Mammary epithelial cell (primary cell): ENCODE measurements at places on chromosomes 16 and 17. TPM values are rescaled to one million over a fixed set of nuclear protein-coding genes. Genes with fewer than 3 reads are reported as not detected.

DNA sequence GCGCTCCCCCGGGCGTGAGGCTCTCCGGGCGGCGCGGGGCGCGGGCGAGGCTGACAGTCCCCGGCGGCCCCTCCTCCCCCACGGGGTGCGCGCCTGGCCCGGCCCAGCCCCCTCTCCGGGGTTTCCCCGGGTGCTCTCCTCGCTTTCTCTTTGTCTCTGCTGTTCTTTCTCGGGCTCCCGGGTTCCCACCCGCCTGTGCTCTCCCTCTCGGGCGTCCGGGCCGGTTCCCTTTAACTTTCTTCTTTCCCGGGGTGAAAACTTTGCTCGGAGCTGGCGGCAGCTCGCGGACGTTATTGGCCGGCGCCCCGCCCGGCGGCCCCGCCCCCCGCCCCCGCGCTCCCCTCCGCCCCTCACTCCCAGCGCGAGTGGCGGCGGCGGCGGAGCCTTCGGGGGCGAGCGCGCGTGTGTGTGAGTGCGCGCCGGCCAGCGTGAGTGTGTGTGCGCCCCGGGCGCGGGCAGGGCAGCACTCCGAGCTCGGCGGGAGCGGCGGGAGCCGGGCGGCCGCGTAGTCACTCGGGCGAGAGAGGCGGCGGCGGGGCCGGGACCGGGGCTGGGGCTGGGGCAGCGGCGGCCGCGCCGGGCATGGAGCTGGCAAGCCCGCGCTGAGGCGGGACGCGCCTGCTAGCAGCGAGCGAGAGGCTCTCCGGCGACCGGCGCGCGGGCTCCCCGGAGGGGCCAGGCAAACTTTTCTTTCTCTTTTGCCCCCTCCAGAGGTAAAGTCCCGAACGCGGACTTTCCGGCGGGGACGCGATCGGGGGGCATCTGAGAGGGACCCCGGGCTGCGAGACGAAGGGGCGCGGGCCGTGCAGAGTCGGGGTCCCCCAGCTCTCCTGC, at the start of gene NTN1:
Gene NTN1, plus strand, starts transcription at position 353 of the 834 bp plus-strand sequence. CDS start 864 bp downstream, outside the sequence.
- DNase-seq = peak; percentile 61

DNA sequence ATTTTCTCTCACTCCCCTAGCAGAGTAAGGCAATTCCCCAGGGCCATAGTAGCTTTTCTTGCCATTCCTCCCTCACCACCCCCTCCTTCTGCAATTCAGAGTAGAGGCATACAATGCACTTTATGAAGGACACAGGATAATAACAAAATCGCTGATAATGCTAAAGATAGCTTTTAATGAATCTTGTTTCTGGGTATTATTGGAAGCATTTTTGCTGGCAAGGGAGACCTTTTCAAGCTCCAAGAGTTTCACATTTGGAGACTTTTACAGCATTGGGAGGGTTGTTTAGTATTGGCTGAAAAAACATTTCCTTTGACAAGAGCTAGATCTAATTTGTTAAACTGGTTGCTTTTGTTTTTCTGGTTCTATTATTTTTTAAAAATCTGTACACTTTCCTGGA, 573.0 kb upstream of the C16orf82 start:
- DNase-seq = no peak

- no peak for DNase-seq
These were observed 98.9 kb upstream of the CDC42EP4 start for GRCh38 chr17:73410586-73411312.

DNA sequence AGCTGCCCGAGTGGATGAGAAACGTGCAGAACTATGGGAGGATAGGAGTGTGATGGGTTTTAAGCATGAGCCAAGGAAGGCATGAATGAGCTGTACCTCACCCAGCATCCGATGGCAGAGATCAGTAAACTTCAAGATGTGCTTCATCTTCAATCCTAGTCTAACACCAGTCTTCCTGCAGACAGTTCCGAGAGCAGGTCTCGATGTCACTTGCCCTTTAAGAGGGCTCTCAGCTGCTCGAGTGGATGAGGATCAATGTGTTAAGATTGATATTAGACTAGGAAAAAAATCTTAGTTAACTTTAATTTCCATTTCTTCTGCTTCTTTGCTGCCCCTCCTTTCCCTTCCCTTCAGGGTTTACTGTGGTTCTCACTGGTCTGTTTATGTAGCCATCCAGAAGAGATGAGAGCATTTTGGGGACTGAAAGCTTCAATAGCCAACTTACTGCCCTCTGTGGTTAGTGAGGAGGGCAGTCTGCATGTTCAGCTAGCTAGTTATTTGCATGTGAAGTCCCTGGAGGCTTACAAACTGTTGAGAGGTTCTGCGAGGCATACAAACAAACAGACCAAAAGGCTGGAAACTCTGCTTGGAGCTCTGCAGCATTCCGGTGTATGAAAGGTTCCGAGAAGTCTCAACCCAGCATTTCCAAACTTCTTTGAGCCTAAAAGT, 15.3 kb downstream of the KLHL36 start:
- DNase-seq = no peak

DNA sequence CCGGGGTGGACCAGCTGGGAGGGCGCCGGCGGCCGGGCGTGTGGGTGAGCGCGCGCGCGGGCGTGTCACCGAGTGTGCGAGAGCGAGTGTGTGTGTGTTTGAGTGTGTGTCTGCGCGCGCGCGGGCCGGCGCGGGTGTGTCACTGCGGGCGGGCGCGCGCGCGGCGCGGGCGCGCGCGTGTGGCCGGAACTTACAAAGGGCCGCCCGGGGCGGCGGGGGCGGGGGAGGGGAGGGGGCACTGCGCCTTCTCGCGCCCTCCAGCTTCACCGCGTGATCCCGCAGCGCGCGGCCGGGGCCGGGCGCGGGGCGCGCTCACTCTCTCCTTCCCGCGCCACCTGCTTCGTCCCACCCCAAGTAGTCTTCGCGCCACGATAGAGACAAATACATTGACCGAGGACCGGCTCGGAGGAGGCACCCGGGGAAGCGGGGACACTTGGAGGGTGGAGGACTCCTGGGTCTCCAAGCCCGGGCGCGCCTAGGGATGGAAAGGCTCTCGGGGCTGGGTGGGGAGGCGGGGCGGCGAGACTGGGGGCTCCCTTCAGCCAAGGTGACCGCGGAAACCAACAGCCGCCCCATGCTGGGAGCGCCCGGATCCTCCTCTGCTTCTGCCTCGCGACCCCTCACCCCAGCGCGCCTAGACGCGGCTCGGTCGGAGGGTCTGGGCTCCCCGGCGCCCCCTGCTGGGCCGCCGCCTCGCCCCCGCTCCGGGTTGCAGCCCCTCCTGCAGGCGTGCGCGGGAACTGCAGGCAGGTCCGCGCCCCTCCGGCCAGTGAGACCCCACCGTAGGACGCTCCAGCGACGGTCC, at the start of gene SRCIN1:
Gene SRCIN1, minus strand, starts transcription at position 112 of the 805 bp plus-strand sequence. CDS start 247 bp downstream, outside the sequence.
- peak; percentile 16 for DNase-seq

GRCh38 chr17:4856937-4857314, 23.8 kb downstream of the MINK1 start:
- DNase-seq = no peak

- no peak for DNase-seq
These were observed 31.7 kb upstream of the ETV4 start for GRCh38 chr17:43577664-43578403.

DNA sequence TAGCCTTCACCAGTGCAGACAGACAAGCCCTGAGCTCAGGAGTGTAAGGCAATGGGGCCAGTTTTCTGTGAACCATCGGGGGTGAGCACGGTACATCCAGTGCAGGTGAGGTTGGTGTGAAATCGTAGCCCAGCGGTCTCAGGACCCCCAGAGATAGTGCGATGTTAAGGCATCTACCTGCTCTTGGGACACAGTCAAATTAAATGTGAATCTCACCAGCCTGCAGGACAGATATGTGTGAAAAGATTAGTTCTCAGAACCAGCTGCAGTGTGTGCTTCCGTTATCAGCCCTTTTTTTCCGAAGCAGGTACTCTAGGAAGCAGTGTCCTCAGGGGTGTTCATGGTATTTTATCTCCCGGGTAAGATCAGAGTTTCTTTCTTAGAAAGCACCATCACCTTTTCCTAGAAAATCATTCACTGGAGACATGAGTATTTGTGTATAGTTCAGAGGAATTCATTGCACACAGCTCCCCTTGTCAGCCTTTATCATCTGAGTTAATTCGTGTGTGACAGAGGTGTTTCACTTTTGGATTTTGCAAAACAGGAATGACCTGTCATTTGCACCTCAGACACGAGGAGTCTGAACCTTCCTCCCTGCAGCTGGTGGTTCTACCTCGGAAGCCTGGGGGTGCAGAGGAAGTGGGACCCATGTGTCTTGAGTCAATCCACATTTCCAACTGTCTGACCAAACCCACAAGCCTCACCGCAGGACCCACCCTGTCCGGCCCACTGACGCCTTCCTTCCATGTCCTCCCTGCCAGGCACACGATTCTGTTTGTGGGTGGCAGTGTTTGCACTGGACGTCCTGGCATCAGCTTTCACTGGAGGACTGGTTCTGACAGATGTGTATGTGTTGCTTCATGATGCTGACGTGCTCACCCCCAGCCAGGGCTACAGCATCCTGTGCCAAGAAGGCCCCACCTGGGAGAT, 107.8 kb downstream of the CLEC16A start:
- no peak for DNase-seq

CHCT1 gene
- not detected for polyA plus RNA-seq

DNA sequence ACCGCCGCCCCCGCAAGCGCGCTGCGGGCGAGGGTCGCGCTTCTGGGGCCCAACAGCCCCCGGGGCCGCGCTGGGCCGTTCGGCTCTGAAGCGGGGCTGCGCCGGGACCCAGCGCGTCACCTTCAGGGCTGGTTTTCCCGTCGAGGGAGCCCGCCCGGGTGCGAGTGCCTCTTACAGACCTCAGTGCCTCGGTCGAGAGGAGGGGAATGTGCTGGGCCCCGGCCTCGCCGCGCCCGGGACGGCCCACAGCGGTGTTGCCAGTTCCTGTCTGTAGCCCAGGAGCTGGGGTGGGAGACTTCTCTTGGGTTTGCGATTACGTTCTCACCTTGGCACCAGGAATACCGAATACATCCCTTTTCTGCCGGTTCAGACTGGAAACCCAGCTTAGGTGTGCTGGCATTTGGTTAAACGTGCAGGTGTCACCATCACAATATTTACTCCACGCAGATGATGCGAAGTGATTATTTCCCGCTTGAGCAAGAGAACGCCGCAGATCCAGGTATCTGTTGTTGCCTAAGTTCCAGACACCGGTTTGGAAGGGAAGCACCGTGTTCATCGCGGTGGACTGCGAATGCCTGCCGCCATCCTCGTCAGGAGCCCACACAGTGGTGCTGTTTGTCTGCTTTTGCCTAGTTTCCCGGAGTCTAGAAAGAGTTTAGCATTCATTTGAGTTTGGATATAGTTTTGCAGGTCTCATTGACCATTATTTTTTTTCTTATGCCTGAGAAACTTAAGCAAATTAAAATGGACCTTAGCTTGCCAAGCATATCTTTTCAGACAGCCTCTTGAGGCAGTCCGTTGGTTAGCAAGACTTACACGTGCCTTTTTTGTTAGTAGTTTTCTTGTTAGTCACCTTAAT, 914 bp downstream of the MAP1LC3B start:
- DNase-seq = peak; percentile 55

PLK1 gene
- polyA plus RNA-seq = 111 TPM

GRCh38 chr17:82864713-82865248, 25.0 kb upstream of the ZNF750 start:
- no peak for DNase-seq

DNA sequence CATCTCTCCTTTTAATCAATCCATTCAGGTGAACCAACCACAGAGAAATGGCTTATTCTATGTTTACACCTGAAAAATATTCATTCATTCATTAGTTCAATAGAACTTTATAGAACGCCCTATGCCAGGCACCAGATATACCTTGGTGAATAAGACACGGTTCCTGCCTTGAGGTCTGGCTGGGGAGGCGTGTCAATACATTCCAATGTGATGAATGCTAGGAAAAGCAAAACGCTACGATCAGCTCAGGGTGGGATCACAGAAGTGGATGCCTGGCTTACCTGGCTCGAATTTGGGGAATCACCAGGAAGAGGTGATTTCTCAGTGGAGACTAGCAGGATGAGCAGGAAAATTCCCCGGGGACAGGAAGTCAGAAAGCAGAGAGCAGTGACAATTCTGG, 17.5 kb upstream of the WFIKKN2 start:
- peak; percentile 78 for DNase-seq

HID1 gene
- polyA plus RNA-seq = 0.52 TPM

NEK8 gene
- polyA plus RNA-seq = 4.6 TPM

PRSS21 gene
- 3.6 TPM for polyA plus RNA-seq

DNA sequence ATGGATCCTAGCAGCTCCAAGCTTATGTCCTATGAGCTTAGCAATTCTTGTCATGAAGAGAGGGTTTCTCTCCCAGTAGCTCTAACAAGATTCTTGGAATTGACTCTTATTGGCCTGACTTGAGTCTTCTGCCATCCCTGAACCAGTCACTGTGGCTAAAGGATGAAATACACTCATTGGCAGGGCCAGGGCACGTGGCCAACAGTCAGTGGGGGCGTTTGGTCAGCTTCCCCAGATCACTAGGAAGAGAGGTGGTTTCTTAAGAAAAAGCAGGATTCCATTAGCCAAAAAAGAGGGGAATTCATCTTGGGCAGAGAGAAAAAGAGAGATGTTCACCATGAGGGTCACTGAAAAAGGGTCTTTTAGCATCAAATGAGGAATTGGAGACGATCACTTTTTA, 363.2 kb downstream of the SNX29 start:
- DNase-seq = no peak

GRCh38 chr17:67157732-67158639, 87.0 kb downstream of the HELZ start:
- DNase-seq = no peak

DNA sequence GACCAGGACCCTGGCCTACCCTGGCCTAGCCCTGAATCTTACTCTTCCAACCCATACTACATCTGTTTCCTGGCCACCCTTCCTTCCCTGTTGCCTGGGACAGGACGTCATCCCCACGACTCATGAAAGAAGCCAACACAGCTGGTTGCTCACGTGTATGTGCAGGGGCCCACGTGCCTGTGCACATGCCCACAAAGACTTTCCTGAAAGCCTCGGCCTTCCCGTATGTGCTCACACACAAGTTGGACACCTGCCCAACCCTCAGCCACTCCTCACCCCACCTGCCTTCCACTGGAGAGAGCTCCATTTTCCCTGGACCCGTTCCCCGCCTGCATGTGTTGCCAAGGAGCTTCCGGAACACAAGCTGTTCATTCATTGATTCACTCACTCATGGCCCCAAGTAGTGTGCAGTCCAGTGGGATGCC, 7.0 kb downstream of the PLXDC1 start:
- peak; percentile 89 for DNase-seq

LPO gene
- not detected for polyA plus RNA-seq

KRTAP4-9 gene
- polyA plus RNA-seq = not detected

ALDH3A1 gene
- polyA plus RNA-seq = 6.9 TPM

- DNase-seq = no peak
These were observed 299.8 kb downstream of the CNTNAP4 start for GRCh38 chr16:76577003-76577402.

MTSS2 gene
- 46.7 TPM for polyA plus RNA-seq

DNA sequence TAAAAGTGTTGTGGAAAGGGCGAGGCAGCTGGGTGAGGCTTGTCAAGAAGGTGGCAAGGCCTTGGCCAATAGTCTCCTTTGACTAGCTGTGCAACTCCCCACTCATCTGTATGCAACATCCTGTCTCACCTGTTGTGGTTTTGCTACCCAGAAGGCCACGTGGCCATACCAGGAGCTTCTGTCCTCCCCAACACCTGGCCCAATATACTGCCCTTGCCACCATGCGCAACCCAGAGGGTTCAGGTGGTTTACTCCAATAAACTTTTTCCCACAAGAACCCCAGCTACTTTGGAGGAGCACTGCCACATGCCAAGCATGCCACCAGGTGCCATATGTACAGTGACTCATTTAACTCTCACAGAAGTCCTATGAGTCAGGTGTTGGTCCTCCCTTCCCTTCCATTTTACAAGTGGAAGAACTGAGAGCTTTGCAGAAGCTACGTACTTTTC, 10.2 kb downstream of the MYO19 start:
- DNase-seq = peak; percentile 97

- no peak for DNase-seq
These were observed 12.1 kb downstream of the NFE2L1 start for GRCh38 chr17:48060249-48060648.

UBB gene
- 999 TPM for polyA plus RNA-seq
